NCI-H187 treated with DMSO at 0.1 percent for 48 hours (cell line): ENCODE measurements at places on chromosomes 16 and 17.

DNA sequence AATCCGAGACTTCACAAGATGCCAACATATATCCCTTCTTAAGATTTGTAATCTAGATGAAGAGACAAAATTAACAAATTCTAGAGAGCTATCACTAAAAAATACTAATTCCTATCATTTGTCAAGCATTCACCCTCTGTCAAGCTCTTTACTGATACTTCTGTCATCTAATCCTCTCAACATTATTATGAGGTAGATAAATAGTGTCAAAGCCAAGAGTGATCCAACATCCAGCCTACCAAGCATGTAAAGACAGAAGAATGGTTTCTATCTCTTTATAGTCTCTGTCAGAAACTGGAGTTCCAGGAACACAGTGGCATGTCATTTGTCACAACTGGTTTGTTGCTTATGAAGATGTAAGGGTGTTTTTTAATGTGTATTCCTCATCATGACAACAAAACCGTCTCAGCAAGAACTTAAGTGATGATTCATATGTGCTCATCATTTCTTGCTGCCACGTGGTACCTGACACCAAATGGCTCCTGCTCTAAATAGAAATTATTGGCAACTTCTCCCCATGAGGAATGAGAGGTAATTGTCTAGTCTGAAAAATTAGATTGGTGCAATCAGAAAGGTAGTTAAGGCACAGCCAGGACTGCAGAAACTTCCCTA is 196.8 kb downstream of the TOX3 start:
- no peak for DNase-seq

DNA sequence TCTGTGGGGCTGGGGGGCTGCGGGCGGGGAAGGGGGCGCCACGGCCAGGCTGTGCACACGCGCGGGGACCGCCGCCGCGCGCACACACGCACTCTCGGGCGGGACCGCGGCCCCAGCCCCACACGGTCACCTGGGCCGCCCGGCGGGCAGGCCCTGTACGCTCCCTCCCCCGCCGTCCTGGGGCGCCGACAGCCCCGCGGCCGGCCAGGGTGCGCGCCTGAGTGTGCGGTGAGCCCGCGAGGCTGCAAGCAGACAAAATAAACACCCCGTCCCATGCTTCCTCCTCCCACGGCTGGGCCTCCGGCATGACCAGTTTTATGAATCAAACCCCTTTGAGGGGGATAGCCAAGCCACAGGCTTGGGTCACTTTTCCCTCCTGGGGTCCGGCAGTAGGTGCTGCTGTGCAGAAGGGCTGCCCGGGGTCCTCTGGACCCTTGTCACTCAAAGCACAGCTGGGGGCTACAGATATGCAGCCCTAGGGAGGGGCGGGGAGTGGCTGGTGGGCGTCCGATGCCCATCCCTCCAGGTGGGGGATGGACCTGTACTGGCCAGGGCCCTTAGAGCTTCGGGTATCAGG is 441 bp downstream of the VASN start:
- no peak for DNase-seq

GRCh38 chr16:13958474-13958873 is 38.5 kb downstream of the ERCC4 start:
- DNase-seq, result no peak

- DNase-seq, result no peak
These were observed 318.6 kb downstream of the FOXL1 start for GRCh38 chr16:86896976-86897375.

GRCh38 chr17:39641097-39641496 is 4.2 kb downstream of the STARD3 start:
- no peak for DNase-seq

DNA sequence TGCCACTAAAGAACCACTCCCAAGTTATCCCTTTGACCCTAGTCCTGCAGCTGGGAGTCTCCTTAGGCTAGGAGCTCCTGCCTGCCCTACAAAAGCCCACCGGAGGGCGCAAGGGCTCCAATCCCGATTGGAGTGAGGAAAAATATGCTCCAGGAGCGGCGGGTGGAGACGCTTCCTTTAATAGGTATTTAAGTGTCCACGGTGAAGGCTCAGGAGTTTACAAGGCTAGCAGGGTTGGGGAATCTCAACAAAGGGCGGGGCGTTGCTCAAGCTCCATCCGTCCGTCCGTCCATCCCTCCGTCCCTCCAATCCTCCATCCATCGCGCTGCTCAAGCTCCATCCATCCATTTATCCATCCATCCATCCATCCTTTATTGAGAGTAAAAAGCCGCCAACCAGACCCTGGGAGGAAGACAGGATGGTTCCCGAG is 556 bp upstream of the SPNS1 start:
- no peak for DNase-seq

DNA sequence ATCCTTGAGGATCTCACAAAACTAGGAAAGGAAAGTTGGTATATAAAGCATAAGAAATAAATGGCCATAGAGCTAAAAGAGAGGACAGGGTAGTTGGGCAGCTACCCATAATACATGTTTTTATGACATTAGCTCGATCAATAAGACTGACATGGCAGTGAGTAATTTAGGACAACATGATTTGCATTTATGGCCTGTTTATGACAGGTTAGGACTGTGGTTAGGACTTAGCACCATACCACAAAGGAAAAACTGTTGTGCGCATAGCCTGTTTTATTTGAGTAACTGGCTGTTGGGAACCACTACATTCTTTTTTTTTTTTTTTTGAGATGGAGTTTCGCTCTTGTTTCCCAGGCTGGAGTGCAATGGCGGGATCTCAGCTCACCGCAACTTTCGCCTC is 18.0 kb upstream of the TRIM37 start:
- no peak for DNase-seq

DNA sequence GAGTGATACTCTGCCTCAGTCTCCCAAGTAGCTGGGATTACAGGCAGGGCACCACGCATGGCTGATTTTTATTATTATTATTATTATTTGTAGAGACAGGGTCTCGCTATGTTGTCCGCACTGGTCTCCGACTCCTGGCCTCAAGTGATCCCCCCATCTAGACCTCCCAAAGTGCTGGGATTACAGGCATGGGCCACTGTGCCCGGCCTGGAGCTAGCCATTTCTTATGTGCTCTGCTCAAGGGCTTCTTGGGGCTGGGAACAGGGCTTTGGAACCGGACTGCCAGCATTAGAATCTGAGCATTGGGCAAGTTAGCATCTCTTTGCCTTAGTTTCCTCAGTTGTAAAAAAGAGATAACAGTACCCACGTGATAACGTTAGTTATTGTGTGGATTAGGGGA is 111.3 kb downstream of the C16orf78 start:
- DNase-seq, result no peak

DNA sequence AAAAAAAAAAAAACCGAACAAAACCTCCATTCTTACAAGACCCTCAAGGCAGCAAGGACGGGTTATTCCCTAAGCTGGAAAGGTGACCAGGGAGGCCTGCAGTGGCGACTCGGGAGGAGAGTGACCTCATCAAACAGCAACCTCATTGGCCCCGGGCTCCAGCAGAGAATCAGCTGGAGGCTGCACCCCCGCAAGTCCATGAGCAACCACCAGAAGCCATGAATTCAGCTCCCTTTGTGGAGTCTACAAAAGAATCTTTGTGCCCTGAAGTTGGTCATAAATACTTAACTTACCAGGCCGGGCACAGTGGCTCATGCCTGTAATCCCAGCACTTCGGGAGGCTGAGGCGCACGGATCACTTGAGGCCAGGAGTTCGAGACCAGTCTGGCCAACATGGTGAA is 80.9 kb upstream of the CREBBP start:
- DNase-seq, result no peak

- no peak for DNase-seq
These were observed 8.9 kb upstream of the TMEM101 start for GRCh38 chr17:44023545-44024270.

- no peak for DNase-seq
These were observed 17.7 kb upstream of the C16orf95 start for GRCh38 chr16:87334651-87335624.

GRCh38 chr17:27247071-27247957 is 46.6 kb upstream of the WSB1 start:
- DNase-seq, result no peak

- no peak for DNase-seq
These were observed 4.0 kb downstream of the CDH15 start for GRCh38 chr16:89175280-89176146.

DNA sequence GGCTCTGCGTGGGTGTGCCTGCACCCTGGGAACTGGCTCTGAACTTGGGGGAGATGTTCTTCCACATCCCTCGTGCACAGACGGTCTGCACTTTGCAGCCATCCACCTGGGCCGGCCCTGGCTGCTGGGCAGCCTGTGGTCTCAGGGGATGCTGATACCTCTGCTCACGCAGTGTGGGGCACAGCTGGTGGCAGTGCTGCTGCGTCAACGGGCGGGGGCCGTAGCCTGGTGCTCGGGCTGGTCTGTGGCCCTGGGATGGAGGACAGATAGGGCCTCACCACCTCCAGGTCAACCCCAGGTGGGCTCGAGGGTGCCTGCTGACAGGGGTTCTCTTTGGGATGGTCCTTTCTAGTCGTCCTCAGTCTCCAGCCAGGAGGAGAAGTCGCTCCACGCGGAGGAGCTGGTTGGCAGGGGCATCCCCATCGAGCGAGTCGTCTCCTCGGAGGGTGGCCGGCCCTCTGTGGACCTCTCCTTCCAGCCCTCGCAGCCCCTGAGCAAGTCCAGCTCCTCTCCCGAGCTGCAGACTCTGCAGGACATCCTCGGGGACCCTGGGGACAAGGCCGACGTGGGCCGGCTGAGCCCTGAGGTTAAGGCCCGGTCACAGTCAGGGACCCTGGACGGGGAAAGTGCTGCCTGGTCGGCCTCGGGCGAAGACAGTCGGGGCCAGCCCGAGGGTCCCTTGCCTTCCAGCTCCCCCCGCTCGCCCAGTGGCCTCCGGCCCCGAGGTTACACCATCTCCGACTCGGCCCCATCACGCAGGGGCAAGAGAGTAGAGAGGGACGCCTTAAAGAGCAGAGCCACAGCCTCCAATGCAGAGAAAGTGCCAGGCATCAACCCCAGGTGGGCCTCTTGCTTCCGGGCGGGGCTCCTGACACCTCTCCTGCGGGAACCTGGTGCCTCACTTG is 36.3 kb downstream of the TSC2 start:
- no peak for DNase-seq

- no peak for DNase-seq
These were observed 43.8 kb downstream of the SHISA6 start for GRCh38 chr17:11284811-11285210.

DNA sequence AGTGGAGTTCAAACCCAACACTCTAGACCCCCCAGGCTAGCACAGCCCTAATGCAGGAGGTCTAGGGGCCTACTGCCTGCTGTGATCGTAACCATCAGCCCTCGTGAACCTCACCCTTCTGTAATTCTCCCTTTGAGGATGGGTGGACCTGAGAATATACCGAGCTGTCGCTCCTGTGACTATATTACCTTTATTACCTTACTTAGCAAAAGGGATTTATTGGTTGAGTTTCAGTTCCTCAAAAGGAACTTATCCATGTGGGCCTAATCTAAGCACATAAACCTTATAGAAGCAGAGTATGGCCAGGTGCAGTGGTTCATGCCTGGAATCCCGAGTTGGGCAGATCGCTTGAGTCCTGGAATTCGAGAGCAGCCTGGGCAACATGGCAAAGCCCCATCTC is 19.2 kb upstream of the EMP2 start:
- DNase-seq, result no peak

GRCh38 chr17:2875608-2876007 is 79.4 kb downstream of the RAP1GAP2 start:
- no peak for DNase-seq

GRCh38 chr17:57523926-57524632 is 221.0 kb downstream of the CCDC182 start:
- no peak for DNase-seq

DNA sequence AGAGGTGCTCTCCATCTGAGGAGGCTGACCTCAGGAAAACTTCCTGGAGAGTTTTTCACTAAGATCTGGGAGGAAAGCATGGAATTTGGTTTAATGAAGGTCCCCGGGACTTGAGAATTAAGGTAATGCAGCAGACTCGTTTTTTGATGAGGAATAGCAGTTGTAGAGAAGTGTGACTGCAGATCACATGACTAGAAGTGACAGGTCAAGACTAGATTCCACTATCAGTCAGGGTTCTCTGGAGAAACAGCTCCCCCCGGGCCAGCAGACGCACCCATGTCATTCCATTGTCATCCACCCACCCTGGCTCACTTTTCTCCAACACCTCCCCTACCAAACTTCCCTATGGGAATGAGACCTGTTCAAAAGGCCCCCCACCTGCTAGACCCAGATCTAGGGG is 1.9 kb upstream of the DHRS13 start:
- no peak for DNase-seq

DNA sequence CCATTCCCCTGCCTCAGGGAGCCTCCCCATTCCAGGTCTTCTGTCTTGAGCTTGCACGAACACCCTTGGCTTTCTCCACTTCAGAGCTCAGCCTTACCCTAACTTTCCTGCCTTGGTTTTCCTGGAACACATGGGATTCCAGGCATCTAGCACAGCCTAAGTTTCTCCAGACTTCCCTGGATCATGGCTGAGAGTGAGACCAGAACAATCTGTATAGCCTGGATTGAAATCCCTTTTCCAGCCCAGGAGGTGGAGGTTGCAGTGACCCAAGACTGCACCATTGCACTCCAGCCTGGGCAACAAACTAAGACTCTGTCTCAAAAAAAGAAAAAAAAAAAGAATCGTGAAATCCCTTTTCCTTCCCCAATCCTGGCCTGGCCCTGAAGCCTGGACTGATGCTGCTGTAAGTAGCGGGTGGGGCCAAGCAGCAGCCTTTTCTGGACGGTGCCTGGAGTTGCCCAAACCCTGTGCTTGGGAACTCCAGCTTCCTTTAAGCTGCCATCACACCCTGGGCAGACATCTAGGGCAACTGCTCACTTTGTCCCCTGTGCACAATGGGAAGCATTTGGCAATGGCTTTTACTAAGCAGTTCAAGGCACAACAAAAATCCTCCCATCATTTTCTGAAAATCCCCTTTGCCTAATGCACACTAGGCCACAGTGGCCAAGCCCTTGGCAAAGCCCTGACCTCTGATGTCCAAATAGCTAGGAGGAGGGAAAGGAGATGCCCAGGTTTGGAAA is 12.0 kb upstream of the SLC16A5 start:
- DNase-seq, result no peak

- no peak for DNase-seq
These were observed 113.3 kb downstream of the FTO start for GRCh38 chr16:53817117-53817755.

DNA sequence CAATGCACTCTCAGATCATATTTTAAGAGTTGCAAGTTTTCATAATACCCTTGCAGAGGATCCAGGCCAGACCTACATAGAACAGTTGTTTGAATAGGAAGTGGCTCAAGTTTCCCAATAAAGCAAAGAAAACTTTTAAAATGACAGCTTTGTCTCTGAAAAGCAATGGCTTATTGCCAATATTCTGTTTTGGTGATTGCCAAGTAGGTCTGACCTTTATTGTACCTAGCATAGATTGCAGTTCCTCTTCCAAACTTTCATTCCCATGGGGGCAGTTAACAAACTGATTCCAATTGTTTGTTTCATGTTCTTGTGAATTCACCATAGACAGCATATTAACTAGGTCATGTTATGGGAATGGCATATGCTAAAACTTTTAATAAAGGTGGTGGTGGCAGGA is 664.6 kb upstream of the CA10 start:
- no peak for DNase-seq
